ENCODE measurements at places on chromosomes 3 and 15.

DNA sequence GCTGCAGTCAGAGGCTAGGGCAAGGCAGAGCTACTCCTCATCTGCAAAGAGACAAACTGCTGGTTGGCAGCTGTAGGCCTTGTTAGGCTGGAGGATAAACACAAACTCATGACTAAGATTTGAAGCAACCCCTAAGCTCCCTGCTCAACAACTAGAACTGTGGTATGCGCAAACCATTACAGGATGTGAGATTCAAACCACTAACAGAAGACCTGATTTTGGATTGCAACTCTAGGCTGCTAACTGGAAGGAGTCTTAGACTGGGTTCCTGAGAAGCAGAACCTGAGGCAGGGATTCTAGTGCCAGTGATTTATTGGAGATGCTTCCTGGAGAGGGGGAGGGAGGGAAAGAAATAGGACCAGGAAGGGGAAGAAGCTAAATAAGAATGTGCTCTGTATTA is 22.5 kb downstream of the CCR4 start:
- no peak for DNase-seq

DNA sequence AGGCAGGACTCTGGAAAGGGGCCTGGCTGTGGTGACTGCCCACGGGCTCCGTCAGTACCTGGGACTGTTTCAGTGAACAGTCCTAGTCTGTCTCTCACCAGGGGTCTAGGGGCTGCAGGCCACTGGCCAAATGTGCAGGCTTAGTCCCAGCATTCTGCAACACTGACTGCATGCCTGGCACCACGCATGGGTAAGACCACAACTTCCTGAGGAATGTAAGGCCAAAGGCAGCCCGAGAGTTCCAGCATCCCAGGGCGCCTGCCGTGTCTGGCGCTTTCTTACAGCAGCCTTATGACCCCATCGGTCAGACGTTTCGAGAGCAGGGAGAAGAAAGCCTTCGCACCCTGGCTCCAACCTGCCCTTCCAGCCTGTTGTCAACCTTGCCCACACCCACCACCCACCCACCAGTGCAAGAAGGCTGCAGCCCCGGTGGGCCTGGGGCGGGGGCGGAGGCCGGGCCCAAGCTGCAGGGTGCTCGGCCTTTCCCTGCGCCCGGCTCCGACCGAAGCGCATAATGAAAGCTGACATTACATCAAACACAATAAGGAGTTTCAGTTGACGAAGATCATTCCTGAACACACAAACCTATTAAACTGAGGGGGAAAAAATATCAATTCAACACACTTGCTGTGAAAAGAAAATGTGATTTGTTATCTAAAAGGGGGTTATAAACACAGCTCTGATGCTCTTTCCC is 29.5 kb upstream of the TMEM115 start:
- DNase-seq = no peak

- DNase-seq = no peak
Observed at GRCh38 chr3:97612632-97613031, 151.9 kb upstream of the ARL6 start.

DNA sequence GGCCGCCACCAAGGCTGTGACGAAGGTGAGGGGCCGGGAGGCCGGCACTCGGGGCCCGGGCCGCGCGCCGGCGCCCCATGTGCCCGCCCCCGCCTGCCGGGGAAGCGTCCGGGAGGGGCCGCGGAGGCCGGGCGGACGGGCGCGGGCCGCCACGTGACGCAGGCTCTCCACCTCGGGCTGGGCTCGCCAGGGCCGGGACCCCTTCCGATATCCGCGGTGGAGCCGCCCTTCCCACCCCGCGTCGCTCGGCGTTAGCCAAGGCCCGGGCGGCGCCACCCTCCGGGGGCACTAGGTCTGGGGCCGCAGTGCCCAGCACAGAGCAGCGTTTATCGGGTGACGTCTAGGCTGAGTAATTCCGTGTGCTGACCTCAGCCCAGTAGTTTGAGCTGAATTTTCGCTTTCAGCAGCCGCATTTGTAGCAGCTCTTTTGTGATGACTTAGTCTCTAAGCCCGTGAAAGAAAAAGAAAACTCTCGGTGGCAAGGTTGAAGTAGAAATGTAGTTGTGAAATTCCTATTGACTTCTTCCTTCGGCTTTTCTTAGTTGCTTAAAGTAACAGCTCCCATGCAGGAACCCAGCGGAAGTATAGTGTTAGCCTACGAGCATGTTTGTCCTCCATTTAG is 885 bp downstream of the CDV3 start:
- DNase-seq = peak; percentile 48

DNA sequence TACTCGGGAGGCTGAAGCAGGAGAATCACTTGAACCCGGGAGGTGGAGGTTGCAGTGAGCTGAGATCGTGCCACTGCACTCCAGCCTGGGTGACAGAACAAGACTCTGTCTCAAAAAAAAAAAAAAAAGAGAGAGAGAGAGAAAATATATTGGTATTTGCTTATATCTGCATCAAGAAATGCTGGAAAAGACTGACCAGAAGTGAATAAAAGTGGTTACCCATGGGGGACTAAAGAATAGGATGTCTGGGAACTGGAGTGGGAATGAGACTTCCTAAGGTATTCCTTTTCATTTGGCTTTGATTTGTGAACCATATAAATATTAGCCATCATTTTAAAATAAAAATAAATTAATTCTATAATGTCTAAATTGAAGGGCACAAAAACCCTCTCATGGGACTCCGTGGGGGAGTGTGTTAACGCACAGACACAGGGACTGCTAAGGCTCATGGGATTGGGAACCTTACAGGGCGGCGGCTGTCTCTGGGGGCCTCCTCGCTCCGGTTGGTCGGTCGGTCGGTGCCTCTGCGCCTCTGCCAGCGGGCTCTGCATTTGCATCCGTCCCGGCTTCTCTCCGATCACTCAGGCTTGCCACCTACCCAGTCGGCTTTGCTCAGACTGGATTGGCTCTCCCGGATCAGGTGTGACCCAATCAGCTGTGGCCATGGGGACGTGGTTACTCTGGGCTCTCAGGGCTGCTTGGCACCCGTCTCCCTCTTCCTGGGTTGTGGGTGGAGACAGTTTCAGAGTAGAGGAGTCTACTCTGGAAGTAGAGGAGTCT is 12.7 kb upstream of the TSPAN3 start:
- DNase-seq = peak; percentile 76

GRCh38 chr3:195160257-195160898 is 110.6 kb downstream of the XXYLT1 start:
- no peak for DNase-seq

- DNase-seq = no peak
Observed at GRCh38 chr15:64732156-64732860, 43.1 kb downstream of the RBPMS2 start.

DNA sequence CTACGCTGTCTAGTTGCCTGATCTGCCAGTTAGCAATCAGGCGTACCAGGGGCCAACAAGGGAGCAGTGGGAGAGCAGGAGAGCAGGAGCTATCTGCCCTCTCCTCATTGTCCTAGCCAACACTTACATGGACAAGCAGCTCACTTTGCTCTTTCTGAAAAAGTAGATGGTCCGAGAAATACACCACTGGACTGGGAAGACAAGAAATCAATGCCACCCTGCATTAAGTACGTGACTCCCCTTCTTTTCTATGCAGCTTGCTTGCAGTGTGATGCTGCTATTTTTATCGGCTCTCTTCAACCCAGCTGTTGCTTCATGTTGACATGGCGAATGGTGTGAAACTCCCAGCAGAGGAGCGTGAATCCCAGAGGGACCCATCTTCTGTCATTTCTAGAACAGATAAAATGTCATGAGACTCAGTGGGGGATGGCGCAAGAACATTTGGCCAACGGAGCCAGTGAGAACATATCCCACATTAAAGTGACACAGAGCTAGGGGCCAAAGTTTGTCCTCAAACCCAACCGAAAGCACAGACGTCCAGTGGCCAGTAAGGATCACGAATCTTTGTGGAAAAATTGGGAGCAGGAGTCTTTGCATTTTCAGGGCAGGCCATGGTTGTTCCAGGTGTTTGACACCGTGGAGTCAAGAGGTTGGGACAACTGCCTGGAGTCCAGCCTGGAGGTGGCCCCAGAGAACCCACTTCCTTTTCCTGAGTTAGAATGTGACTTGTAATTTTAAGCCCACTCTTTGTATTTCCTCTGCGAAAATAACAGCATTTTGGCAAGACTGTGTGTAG is 53.7 kb upstream of the MEF2A start:
- DNase-seq = no peak

DNA sequence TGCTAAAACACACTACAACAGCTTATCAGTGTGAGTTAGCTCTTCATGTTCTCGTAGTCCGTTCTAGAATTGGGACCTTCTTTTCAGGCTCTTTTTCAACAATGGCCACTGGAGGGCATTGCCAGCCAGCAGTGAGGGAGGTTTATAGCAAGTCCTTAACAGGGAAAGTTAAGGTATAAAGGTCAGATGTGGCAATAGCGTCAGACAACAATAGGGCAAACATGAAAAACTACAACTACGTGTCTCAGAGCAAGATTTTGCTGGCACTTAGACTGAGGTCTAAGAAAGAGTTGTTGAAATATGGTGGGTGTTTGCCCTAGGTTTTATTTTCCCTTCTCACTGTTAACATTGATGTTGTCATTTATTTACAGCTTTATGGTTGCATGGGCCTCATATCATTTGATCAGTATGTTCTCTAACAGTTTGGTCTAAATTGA is 161.4 kb downstream of the GMNC start:
- DNase-seq = peak; percentile 19

DNA sequence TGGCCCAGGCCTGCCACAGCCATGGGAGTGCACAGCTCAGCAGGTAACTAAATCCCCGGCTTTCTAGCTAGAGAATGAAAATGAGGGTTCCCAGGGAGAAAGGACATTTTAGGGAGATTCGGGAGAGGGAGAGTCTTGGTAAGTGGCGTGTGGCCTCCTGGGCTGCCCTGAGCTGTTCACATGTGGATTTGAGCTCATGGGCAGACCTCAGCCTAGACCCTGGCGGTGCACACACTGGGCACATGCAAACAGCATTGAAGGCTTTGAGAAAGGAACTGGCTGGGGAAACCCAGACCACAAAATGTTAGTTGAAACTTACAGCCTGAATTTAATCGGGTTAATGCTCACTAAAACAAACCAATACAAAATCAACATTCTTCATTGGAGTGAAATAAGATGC is 72.4 kb downstream of the TFRC start:
- no peak for DNase-seq

GRCh38 chr15:62979252-62979651 is 63.3 kb upstream of the TPM1 start:
- no peak for DNase-seq

DNA sequence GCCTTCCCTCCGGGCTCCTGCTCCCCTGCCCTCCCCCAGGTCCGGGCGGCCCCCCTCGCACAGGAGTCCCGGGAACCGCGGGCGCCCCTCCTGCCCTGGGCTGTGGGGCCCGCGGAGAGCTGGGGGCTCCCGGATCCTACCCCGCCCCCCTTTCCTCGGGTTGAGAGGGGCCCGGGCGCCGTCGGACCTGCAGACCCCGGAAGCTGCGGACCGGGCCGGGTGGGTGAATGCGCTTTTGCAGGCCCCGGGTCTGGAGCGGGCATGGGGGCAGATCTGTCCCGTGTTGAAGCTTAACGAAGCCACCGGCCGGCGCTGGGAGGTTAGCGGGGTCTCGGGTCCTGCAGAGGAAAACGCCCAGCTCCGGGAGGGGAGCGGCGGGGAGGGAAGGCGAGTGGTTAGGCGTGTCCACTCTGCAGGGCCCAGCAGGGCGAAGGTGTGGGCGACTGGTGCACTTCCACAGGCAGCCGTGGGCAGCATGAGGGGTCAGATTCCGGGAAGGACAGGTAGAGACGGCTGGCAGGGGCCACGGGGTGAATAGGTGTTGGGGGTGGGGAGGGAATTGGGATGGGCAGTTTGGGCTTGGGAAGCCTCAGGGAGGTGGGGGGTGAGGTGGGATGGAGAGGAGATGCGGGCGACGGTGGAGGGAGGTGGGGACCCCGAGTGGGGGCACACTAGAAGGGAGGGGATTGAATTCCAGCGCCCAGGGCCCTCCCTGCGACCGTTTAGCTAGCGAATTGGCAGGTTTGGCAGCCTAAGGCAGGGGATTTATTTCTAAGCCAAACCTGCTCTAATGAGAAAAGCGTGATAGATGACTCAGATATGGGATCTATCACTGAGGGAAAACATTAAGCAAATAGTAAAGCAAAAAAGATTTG is 635 bp downstream of the CD276 start:
- DNase-seq = peak; percentile 32

DNA sequence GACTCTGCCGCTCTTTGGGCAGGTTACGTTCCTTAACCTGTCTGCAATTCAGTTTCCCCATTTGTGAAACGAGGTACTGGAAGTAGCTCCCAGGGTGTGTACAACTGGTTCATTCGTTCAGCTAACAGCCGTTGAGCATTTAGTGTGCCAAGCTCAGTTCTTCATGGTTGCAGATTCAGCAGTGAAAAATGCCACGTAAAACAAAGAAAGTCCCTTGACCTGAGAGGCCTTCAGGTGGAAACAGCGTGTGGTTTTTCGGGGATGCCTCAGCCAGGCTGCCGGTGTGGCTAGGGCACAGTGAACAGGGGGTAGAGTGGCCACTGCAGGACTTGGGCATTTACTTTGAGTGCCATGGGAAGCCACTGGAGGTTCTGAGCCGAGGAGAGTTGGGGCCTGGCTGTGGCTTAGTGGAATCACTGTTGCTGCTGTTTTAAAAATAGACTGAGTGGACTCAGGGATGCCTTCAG is 4.7 kb downstream of the SYNM start:
- no peak for DNase-seq

- DNase-seq = no peak
Observed at GRCh38 chr3:10365791-10366190, 44.9 kb upstream of the SEC13 start.

DNA sequence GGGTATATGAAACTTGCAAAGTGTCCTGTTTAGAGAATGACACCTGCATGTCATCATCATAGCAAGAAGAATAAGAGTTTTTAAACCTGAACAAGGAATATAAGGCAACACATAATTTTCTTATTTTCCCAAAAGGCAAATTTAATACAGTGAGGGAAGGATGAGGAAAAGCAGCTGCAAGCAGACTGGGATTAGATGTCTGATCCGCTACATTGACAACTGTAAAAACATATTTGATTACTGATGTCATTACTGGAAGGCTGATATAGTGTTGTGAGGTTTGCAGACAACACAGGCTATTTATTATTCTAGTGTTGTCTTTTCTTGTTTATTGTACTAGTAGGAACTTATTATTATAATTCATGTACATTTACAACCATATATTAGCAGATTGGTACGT is 528.7 kb downstream of the ZIC1 start:
- DNase-seq = no peak

DNA sequence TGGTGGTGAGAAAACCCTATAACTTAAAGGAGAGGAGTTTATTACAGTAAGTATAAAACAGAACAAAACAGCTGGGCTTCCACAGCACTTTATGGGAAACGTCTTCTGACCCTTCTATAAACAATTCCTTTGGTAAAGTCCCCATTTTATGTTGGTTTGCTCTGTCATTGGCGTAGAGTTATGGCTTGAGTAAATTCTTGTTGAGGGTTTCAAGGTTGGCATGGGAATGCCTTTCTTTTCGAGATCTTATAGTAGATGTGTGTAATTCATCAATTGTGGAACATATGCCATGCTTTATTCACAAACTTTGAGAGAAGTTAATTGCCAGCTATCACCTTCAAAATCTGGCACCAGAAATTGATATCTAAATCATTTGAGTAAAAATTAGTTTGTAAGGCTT is 11.6 kb upstream of the CHL1 start:
- DNase-seq = no peak

GRCh38 chr3:138140940-138141339 is 8.8 kb upstream of the A4GNT start:
- no peak for DNase-seq

All from HEK293T (cell line).